ENCODE measurements at places on chromosomes 2 and 18.

DNA sequence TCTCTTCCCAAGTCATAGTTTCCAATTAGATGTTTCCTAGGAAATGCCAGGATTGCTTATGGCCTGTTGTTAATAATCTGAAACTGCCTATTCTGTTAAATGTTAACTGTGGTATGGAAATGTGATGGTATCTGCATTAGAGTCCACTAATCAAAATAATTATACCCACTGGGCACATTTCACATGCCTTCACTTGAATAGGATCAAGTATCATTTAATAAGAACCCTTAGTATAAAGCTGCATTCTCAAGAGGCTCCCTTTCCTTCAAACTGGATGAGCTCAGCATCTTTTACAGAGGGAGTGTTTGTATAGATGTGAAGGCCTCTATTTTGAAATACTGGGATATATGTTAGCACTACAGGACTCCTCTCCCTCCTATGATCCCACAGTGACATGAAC lies 477.2 kb upstream of the VRK2 start:
- no peak for DNase-seq

DNA sequence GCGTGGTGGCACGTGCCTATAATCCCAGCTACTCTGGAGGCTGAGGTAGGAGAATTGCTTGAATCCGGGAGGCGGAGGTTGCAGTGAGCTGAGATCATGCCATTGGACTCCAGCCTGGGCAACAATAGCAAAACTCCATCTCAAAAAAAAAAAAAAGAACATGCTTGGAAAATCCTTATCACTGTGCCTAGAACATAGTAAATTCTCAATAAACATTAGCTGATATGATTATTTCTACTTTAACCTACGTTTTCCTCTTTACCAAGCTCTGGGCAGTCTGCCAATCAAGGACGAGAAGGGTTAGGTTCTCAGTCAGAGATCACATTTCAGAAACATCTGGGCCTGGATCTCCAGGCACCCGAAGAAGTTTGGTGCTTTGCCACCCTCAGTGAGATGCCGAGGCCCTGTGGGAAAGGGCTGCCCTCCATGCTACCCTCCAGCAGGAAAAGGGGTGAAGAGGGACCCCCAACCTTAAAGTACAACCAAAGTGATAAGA lies 107.7 kb downstream of the BCL11A start:
- no peak for DNase-seq

GRCh38 chr2:166727095-166727494 lies 161.2 kb upstream of the XIRP2 start:
- DNase-seq = no peak

GRCh38 chr2:219441451-219442255 lies 7.0 kb downstream of the SPEG start:
- peak; percentile 27 for DNase-seq

GRCh38 chr18:6561016-6561415 lies 146.3 kb upstream of the L3MBTL4 start:
- no peak for DNase-seq

- DNase-seq = no peak
Observed at GRCh38 chr2:159145745-159146354, 140.7 kb downstream of the WDSUB1 start.

- no peak for DNase-seq
Observed at GRCh38 chr2:225381609-225382008, 17.9 kb upstream of the NYAP2 start.

- no peak for DNase-seq
Observed at GRCh38 chr2:154693741-154694340, 4.7 kb upstream of the KCNJ3 start.
